ENCODE measurements at places on chromosomes 7 and 10.

DNA sequence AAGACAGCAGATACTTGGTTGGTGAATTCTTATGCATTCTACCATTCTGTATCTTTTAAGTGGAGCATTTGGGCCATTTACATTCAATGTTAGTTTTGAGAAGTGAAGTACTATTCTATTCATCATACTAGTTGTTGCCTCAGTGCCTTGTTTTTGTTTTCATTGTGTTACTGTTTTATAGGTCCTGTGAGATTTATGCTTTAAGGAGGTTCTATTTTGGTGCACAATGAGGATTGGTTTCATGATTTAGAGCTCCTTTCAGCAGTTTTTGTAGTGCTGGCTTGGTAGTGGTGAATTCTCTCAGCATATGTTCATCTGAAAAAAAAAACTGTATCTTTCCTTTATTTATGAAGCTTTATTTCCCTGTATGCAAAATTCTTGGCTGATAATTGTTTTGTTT is 23.3 kb upstream of the WNT2 start:
- DNase-seq: no peak

GRCh38 chr10:35542303-35542702 is 62.8 kb upstream of the GJD4 start:
- DNase-seq: no peak

DNA sequence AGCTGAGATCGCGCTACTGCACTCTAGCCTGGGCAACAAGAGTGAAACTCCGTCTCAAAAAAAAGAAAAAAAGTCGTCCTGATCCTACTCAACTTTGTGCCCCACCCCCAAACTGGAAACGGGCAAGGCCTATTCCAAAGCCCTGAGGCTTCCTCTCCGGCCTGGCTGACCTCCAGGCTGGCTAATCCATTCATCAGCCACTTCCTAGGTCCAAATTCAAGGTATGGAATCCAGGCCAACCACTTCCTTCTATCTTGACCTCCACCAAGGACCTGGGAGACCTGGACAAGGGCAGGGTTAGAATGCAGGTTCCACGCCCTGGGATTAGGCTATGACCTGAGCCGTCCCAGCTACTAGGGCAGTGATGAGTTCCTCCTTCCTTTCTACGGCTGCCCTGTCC is 20.4 kb upstream of the EIF4H start:
- DNase-seq: no peak

GRCh38 chr7:134637441-134637840 is 9.2 kb upstream of the BPGM start:
- DNase-seq: no peak

DNA sequence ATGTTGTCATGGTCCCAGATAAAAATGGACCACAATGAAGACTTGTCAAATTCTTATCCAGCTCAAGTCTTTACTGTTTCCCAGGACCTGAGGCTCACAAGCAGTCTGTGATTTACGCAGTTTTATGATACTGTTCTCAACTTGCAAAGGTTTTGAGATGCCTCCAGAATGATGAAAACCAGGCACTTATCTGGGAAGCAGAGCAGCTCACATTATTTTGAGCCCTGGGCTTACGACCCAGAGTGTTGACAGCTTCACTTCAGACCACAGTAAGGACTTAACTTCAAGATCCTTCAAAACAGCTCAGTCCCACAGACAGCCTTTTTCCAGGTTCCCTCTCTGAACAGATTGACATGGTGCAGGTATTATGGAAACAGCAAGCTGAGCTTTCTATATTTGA is 236.1 kb downstream of the RNLS start:
- no peak for DNase-seq

GRCh38 chr10:10038348-10038747 is 979.3 kb upstream of the CELF2 start:
- no peak for DNase-seq

GRCh38 chr10:86687750-86688149 is 19.4 kb downstream of the LDB3 start:
- no peak for DNase-seq

GRCh38 chr7:39971924-39972323 is 21.9 kb downstream of the CDK13 start:
- no peak for DNase-seq

DNA sequence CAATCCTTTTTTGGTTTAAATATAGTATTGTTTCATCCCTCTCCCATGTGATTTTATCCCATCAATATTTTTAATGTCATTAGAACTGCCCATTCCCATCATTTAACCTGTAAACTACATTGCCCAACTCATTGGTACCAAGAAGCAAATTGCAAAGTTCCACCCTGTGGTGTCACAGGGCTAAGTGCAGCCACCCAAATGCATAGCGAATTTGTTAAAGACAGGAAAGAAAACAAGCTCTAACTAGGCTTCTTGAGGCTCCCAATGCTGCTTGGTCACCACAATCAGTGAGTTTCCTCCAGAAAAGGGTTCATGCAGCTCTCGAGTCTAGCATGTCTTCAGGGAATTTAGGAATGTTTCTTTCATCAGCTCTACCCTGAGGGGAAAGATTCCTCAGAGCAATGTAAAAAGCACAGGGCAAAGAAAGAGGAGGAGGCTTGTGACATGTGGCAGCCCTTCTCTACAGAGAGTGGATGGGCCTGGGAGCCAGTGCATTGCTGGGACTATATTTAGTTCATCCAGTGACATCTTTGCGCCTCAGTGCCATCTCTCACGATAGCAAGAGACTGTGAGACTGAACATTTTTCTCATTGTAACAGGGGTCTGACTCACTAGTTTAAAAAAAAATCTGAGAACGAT is 58.1 kb downstream of the CAV1 start:
- no peak for DNase-seq

DNA sequence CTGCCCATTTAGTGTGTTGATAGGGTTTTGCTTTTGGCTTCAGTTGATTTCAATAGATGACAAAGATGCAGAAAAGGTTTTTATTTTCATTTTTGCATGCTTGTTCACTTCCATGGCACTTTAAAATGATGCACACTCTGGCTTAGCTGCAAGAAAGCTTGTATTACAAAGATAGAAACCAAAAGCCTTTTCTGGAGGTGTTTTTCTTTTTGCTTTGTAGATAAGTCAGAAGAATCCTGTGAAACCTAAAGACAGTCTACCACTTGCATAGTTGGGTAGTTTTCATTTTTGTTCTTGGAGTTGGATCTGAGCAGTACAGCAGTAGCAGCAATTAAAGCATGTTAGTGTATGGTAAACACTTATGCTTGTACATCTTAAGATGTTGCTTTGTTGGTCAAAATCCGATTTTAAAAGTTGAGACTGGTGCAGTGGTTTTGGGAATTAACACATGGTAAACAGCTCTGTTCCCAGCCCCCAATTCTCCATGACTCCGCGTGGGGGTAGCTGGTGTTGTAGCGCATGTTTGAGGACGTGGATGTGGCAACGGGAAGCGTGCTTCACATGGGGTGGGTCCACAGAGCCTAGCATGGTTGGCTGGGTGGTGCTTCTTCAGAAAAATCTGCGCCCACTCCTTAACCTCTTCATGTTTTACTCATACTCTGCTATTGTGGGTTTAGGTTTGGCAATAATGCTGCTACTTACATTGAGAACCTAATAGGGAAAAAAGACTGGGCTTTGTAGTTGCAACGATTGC is 19.8 kb downstream of the CCNY start:
- DNase-seq: no peak

- no peak for DNase-seq
Observed at GRCh38 chr10:16816830-16817124, 447 bp downstream of the RSU1 start.

DNA sequence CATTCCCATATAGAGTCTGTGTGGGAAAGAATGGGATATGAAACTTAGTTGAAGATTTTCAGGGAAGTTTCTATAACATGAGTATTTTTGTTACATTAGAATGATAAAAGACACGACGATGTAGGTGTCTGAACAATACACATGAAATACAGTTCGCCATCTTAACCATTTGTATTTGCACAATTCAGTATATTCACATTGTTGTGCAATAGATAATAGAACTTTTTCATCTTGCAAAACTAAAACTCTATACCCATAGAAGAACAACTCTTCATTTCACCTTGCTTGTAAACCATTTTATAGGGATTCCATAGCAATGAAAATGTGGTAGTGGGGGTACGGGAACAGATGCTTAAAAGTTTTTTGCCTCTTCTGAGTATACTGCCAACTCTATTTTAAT is 32.8 kb downstream of the SLC39A12 start:
- DNase-seq: no peak

- DNase-seq: no peak
Observed at GRCh38 chr10:61837755-61838171, 63.7 kb upstream of the ARID5B start.

DNA sequence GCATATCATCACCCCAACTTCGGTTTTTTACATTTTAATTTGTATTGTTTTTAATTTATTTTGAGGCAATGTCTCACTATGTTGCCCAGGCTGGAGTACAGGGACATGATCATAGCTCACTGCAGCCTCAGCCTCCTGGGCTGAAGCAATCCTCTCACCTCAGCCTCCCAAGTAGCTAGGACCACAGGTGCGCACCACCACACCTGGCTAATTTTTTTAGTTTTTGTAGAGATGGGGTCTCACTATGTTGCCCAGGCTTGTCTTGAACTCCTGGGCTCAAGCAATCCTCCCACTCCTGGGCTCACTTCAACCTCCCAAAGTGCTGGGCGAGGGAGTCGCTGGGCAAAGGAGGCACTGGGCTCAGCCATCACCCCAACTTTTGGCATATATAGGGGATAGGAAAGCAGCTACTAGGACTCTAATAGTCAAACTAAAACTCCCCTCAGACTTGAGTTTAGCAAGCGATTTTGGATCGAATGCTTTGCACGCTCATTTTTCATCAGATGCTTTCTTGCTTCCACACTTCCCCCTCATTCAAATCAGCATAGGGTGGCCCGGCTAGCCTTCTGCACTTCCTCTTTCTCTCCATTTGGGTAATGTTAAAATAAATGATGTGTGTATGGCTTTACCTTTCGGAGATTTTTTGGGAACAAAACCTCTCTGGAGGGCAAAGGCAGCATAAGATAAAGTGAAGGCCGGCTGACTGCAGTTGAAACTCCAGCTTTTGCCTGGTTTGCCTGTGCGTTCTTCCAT is 20.8 kb upstream of the NMT2 start:
- DNase-seq: no peak

DNA sequence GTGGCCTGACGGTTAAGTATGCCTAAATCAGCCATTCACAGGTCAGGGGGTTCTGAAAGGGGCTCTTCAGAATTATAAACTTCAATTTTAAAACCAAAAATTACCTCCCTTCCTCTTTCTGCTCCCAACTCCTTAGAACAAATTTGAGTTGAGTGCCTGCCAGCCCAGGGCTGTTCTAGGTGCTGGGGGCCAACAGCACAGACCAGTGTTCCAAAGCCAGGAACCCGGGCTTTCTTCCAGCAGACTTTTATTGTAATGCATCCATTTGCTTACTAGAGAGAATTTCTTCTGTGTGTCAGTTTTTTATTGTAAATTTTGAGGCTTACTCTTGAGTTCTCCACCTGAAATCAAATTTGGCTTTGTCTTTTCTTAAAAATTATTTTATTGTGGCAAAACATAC is 238.5 kb downstream of the CACNB2 start:
- no peak for DNase-seq

GRCh38 chr7:54833001-54833467 is 74.0 kb upstream of the SEC61G start:
- DNase-seq: no peak

- peak; percentile 64 for DNase-seq
Observed at GRCh38 chr10:6145166-6145987, 56.5 kb downstream of the RBM17 start.

- no peak for DNase-seq
Observed at GRCh38 chr10:14259696-14260566, 70.8 kb downstream of the FRMD4A start.

- DNase-seq: peak; percentile 55
Observed at GRCh38 chr7:139777133-139777891, 486 bp downstream of the HIPK2 start.

GRCh38 chr7:78370936-78371335 is 572.4 kb downstream of the PHTF2 start:
- no peak for DNase-seq
